ENCODE measurements at places on chromosomes 3 and 15.

DNA sequence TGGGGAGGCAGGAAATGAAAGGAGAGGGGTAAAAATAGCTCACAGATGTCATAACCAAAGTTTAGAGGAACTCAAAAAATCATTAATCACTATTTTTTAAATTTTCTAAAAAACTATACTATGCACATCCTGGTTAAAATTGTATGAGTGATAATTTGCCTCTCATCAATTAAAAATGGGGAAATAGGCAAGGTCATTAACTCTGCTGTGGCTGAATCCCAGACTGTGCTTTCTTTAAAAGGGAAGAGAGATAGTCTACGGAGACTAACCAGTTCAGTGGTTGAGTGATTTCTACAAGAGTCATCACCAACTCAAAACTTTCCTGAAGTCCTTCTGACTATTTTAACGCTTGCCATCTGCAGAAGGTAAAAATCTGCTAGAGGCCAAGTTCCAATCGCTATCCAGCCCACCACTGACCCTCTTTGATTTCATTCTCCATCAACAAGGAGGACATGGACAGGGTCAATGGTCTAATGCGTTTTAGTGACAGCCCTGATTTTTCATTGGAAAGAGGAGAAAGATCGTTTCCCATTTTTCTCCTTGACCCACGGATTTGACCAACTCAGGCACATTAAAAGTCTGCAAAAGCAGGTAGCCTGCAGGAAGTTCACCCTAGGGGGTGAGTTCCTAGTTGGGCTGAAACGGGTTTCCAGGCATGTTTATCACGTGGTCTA lies 850 bp downstream of the SUCLG2 start:
- DNase-seq: no peak

DNA sequence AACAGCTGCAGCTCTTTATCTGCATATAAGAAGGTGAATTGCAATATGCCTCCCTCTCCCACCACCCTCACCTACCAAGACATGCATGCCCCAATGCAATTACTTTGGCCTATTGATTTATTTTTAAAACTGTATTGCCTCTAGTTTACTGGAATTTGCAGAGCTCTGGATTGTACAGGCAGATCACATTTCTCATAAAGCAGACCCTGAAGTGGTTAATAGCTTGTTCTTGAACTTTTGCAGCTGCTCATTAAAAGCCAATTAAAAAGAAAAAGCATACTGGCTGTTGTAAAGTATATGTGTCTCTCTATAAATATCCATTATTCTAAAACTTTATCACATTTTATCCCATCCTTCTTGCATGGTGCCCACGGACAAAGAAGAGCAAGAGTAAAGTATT lies 221.5 kb upstream of the TOPAZ1 start:
- no peak for DNase-seq

DNA sequence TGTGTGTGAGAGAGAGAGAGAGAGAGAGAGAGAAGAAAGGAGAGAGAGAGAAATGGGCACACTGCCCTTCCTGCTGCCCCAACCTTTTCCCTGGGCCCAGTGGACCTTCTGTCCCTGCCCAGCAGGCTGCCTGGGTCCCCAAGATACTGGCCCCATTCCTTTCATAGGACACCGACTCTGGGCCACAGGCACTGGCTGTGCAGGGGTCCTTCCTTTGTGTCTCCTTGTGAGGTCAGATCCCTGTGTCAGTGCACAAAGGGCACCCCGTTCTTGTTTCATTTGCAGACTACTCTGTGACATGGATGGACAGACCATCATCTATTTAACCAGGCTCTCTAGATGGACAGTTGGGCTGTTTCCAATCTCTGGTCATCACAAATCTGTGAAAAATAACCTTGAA lies 21.3 kb upstream of the KLF13 start:
- DNase-seq: no peak

DNA sequence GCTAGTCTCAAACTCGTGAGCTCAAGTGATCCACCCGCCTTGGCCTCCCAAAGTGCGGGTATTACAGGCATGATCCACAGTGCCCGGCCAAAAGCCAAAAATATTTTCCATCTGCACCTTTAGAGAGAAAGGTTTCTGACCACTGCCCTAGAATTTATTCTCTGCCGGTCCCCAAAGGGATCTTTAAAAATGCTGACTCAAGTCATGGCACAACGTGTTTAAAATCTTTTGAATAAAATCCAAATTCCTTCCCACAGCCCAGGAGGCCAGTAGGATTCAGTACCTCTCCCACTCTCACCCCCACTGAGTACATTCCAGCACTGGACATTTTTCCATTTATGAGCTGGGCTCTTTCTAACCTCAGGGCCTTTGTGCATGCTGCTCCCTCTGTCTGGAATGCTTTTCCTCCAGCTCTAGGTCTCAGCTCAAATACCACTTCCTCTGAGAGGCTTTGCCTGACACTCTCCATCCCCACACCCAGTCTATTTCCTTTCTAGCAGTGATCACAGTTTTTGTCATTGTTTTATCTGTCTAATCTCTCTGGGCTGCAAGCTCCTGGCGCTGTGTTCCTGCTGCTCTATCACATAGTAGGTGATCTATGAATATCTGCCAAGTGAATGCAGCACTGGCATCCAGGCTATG lies 502.9 kb downstream of the SHQ1 start:
- no peak for DNase-seq

DNA sequence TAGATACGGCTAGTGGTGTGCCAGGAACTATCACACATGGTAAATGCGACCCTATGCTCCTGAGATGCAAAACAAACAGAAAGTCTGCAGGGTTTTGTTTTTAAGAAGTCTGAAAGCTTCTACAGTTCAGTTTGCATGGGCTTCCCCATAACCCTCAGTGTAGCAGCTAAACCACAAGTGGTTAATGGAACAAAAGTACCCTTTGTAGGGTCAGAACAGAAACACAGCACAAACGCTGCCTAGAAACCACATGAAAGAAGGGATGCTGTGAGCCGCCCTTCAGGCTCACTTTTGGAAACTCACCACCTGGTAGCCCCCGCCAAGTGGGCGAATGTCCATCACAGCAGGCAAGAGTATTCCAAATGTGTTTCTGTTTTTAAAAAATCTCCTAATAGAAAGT lies 46.2 kb downstream of the CTDSPL start:
- DNase-seq: peak; percentile 28

DNA sequence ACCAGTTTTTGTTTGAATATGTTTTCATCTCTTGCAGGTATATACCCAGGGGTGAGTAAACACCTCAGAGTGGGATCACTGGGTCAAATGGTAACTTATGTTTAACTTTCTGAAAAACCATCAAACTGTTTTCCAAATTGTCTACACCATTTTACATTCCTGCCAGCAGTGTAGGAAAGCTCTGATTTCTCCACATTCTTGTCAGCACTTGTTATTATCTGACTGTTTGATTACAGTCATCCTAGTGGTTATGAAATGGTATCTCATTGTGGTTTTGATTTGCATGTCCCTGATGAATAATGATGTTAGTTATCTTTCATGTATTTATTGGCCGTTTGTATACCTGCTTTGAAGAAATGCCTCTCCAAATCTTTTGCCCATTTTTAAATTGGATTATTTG lies 13.8 kb downstream of the FSD2 start:
- DNase-seq: no peak

- no peak for DNase-seq
Observed at GRCh38 chr15:81497238-81497637, 123.2 kb upstream of the TMC3 start.

- no peak for DNase-seq
Observed at GRCh38 chr15:92941668-92942067, 41.5 kb downstream of the CHD2 start.

DNA sequence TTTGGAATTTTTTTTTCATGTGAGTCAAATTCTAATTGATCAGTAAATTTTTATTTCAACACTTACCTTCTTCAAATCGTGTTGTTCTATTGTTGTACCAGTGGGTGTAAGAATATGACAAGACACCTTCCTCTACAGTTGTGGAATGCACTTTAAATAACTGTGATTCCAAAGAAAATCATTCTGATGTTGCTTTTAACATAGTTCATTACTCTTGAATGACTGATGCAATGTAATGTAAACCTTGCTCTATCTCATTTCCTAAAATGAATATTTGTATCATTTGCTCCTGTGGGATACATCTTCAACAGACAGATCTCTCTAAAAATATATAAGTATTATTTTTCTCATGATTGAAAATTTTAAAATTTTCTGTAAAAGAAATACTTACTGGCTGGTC lies 313.4 kb downstream of the RBMS3 start:
- no peak for DNase-seq

GRCh38 chr3:179956416-179956830 lies 80.3 kb downstream of the PEX5L start:
- peak; percentile 29 for DNase-seq

GRCh38 chr3:52407779-52408178 lies 37.1 kb downstream of the SEMA3G start:
- no peak for DNase-seq

- DNase-seq: no peak
Observed at GRCh38 chr3:113018536-113019181, 27.9 kb downstream of the GTPBP8 start.

DNA sequence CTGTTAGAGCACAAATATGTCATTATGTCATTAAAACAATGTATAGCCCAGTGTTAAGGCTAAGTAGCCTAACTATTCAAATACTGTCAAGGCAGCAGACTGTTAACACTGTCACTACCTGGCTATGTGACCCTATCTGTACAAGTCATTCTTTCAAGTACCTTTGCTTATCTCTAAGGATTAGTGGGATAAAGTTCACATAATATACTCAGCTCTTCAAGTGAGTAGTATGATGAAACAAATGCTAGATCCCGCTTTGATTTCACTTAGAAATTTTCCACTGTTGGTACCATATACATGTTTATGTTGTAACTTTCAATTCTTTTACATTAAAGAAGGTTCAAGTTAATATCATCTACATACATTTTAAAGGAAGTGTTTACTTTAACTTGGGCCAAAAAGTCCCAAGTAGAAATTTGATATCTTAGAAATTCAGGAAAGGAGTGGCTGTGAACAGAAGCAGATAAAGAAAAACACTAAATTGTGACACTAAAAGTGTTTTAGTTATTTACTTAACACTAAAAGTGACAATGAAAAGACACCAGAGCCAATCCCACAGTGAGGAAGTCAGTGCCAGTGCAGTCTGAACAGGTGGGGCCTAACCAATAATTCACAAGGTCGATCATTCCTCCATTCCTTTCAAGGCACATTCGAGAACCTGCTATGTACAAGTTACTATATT lies 4.8 kb upstream of the RFX7 start:
- DNase-seq: no peak

DNA sequence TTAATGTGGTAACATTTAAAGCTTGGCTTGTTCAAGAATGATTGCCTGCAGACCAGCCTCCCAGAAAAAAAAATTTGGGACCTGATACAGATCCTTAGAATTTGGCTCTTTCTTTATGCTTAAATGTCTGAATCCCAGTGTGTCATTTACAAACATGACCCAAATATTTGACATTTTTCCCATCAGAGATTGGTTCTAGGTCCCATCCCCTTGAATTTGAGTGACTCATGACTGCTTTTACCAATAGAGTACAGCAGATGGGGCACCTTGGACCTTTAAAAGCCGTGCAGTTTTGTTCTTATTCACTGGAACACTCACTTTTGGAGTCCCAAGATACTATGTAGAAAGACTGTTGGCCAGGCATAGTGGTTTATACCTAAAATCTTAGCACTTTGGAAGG lies 231.6 kb downstream of the ZIC1 start:
- no peak for DNase-seq

GRCh38 chr15:87827131-87827530 lies 429.4 kb downstream of the NTRK3 start:
- DNase-seq: no peak

DNA sequence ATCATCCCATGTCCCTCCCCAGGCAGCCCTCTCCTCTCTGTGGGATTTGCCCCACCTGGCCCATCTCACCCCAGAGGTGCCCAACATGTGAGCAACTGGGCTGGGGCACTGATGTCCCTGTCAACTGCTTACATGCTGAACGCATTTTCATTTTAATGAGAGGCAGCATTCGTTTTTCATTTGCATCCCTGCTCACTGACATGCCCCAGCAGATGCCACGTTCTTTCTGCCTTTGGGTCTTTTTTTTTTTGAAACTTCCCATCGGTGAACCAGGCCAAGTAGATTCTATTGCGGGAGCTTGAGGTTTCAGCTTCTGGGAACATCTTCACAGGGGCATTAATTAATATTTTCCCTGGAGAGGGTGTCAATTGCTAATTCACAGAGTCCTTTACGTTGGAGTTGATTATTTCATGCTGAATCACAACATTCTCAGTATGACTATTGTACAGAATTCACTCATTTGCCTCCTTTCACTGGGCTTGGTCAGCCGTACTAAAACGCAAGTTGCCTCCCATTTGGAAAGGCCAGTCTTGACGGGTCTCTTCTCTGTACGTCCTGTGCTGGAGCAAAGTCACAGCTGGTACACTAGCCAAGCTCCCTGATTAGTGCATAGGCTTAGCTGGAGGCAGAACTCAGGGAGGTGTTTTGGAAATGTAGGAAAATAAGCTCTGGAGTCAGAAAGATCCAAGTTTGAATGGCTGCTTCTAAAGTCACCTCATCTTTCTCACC lies 69.8 kb downstream of the CHRNA7 start:
- no peak for DNase-seq

GRCh38 chr15:63277038-63277892 lies at the start of gene APH1B:
Gene APH1B, plus strand, starts transcription at chr15:63277605. Its CDS starts 19 bp downstream, at chr15:63277624.
- peak; percentile 60 for DNase-seq

GRCh38 chr3:13045904-13046568 lies 27.2 kb downstream of the IQSEC1 start:
- peak; percentile 65 for DNase-seq

- DNase-seq: no peak
Observed at GRCh38 chr3:153503873-153504272, 341.8 kb downstream of the RAP2B start.

GRCh38 chr3:125132815-125133214 lies 77.0 kb upstream of the HEG1 start:
- no peak for DNase-seq

DNA sequence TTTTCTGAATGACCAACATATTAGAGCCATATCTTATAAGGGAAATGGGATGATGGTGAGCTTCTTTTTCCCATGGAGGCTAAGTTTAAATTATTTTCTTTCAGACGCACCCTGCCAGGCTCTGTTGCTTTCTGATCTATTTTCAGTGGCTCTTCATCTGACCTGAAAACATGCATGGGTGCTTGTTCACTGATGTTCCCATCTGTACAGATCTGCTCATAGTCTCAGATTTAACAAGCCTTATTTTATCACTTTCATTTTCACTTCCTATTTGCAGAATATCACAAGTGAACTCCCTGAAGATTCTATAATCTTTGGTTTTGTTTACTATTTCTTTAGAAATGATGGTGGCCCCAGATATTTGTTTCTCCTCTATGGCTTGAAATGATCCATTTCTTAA lies 31.1 kb upstream of the SUCLG2 start:
- no peak for DNase-seq

- no peak for DNase-seq
Observed at GRCh38 chr3:72274493-72275330, 489.8 kb upstream of the PROK2 start.

DNA sequence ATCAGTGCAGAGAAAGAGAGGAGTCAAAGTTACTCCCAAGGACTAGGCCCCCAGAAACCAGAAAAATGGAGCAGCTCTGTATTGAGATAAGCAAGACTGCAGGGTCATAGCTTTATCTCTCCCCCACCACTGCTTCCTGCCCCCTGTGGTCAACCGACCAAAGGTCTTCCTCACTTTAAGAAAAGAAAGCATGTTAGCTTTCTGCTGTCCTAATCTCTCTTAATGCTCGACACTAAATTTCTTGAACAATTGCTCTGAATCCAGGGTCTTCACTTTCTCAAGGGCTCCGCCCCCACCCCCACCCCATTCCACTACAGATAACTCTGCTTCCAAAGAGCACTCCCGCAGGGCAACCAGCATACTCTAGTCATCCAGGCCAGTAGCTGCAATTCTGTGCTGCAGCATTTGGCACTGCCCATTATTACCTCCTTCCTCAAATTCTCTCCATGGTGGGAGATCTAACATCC lies 31.9 kb downstream of the TNIK start:
- no peak for DNase-seq

Data from GM18507 (cell line).